Psoas muscle (tissue), 8 donors: ENCODE measurements at places on chromosomes 6 and 20. TPM values are rescaled to one million over a fixed set of nuclear protein-coding genes. Genes with fewer than 3 reads are reported as not detected.

GRCh38 chr6:30752157-30752927 lies 8.0 kb upstream of the IER3 start:
- DNase-seq, result peak; percentile 98

GRCh38 chr6:37706749-37707148 lies 9.1 kb upstream of the MDGA1 start:
- DNase-seq, result no peak

- DNase-seq, result no peak
Measured at GRCh38 chr20:54221353-54221752, 13.5 kb downstream of the PFDN4 start.

- DNase-seq, result no peak
Measured at GRCh38 chr6:36320475-36320874, 16.2 kb downstream of the BNIP5 start.

Gene MTHFD1L
- total RNA-seq, result 1.1 TPM

- DNase-seq, result no peak
Measured at GRCh38 chr6:13441778-13442177, 45.6 kb downstream of the GFOD1 start.

Gene CRISP3
- not detected for total RNA-seq

Gene PSMB8
- 10.3 TPM for total RNA-seq

Gene PRKN
- total RNA-seq, result 12.9 TPM

Gene HMGCLL1
- 0.32 TPM for total RNA-seq

DNA sequence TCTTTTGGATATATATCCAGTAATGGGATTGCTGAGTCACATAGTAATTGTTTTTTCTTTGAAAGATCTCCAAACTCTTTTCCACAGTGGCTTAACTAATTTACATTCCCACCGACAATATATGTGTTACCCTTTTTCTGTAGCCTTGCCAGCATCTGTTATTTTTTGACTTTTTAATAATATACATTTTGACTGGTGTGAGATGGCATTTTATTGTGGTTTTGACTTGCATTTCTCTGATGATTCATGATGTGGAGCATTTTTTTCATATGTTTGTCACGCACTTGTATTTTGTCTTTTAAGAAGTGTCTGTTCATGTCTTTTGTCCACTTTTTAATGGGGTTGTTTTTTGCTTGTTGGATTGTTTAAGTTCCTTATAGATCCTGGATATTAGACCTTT lies 58.9 kb upstream of the OPRM1 start:
- DNase-seq, result no peak

Gene CALHM4
- total RNA-seq, result 1.2 TPM

DNA sequence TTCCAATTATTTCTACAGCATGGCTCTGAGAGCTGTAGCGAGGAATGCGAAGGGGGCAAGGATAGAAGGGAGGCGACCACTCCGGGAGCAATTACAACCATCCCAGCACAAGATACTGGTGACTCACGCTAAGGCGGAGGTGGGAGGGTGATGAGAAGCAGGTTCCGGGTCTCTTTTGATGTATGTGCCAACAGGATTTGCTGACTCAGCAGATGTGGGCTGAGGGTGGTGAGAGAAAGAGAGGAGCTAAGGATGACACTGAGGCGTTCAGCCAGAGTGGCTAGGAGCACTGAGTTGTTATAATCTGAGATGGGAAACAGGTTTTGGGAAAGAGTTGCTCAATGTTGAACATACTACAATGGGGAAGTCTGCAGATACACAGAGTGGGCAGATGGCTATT lies 9.3 kb upstream of the TXNDC5 start:
- no peak for DNase-seq

GRCh38 chr20:59139998-59140397 lies 23.6 kb upstream of the ZNF831 start:
- DNase-seq, result no peak

DNA sequence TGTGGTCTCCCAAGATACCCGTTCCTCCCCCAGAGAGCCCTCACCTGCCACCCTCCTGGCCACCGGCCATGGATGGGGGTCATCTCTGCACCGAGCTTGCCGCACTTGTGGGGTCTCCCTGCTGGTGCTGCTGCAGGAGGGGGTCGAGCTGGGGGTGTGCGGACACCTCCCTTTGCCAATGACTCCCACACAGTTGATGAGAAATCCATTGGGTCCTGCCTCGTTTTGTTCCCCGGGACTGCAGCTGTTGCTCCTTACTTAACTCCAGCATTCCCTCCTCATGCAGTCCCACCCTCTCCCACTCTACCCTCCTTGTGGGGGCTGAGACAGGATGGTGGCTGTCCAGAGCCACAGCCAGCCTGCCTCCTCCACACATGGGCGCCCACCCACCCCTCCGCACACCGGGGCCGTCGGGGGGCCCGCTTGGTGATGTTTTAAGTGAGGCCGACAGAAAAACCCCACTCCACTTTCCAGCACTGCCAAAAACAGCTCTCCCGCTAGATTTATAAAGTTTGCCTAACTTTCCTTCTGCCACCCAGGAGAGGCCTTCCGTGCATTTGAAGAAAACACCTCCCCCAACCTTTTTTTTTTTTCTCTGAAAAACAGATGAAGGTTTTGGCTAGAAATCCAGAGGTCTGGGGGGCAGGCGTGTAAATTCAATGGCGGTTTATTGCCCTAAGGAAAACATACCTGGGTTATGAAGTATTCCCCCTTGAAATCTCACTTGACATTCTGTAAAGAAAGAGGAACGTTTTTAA lies 53.5 kb upstream of the APCDD1L start:
- DNase-seq, result no peak

DNA sequence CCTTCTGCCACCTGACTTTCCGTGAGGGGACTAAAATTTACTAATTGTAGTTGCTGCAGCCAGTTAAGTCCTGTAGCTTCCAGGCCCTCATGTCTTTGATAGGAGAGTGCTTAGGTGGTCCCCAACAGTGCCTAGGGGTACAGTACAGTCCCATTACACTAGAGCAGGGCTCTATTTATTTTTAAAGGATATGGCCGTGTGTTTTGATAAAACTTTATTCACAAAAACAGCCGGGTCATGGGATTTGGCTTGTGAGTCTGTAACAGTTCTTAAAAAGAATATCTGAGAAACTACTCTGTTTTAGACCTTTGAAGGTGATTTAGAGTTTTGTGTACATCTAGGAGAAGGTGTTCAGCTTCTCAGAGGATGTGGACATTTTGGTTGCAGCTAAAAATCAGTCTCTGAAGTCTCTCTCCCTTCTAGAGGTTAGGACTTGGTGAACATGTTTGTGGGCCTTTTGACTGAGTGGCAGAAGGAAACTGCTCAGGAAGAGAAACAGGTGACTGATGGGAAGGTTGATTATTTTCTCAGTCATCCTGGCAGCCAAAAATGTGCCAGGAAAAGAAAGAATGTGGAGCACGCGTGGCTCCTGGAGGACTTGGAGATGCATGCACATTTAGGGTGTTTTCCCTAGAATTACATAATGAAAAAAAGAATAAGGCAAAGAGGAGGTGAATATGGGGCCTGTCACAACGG lies 57.4 kb downstream of the VAPB start:
- no peak for DNase-seq

Gene TAF11
- 20.6 TPM for total RNA-seq

- no peak for DNase-seq
Measured at GRCh38 chr6:163422550-163422949, 8.0 kb downstream of the QKI start.

DNA sequence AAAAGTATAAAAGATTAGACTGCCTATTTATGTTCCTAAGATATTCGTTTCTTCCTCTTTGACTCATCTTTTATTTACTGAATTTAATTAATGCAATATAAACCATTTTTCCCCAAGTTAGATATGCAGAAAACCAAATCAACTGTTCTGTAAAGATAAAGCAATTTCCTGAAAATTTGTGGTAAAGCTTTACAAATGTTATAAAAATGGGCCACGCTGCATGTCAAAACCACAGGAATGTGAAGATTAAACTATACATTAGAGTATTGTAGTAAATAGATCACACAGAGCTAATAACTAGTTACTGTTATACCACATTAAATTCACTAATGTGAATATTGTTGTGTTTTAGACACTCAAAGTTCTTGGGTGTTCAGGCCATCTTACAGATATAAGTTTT lies 83.4 kb downstream of the OPN5 start:
- no peak for DNase-seq
